Activated effector memory CD4-positive, alpha-beta T cell treated with Interleukin-2 at 50 U/mL for 16 hours (primary cell): ENCODE measurements at places on chromosomes 16 and 17.

DNA sequence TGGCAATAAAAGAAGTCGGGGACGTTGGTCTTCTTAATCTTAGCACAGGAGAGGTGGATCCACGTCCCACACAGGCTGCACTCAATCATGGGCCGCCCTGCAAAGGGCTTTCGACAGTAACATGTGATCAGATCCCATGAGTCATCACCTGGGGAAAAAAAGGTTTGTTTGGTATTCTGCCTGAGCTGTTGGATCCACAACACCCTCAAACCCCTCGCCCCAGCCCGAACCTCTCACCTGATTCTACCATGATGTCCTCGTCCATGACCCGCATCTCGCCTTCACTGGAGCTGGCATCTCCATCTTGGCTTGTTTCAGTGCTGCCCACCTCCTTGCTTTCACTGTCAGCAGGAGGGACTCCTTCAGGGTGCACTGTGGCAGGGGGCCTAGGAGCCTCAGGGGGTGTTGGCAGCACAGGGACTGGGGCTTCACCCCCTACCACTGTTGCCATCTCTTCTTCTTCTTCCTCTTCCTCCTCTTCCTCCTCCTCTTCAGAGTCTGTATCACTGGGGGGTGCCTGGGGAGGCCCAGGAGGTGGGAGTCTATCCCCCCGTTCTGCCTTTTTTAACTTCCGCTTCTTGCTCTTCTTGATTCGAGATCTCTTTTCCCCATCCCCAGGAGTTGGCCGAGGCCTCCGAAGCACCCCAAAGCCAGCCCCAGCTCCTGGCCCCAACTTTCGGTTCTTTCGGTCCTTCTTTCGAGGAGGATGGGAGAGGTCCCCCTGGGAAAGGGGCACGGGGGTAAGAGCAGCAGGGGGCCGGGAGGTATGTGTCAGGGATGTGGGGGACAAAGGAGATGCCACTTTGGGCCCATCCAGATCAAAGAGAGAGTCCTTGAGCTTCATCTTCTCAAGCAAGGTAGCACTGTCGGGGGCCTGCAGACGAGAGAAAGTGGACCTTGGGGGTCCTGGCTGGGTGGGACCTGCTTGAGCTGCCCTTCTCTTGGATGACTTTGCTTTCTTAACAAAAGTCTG lies 1.7 kb upstream of the DVL2 start:
- DNase-seq, result no peak

DNA sequence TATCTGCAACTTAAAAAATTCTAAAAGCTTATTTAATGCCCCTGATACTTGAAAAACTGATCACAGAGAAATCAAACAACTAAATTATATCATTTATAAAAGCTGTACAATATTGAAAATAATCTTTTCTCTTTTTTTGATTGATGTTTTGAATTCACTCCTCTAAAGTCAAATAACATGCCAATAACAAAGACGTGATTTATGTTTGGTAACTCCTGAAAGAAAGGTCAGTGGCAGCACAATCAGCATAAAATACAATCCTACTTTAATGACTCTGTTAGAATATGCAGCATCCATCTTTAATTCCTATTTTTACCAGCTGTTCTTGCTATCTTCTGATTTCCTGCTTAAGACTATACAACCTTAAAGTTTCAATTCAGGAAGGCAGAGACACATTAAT lies 50.7 kb upstream of the NACA2 start:
- no peak for DNase-seq

DNA sequence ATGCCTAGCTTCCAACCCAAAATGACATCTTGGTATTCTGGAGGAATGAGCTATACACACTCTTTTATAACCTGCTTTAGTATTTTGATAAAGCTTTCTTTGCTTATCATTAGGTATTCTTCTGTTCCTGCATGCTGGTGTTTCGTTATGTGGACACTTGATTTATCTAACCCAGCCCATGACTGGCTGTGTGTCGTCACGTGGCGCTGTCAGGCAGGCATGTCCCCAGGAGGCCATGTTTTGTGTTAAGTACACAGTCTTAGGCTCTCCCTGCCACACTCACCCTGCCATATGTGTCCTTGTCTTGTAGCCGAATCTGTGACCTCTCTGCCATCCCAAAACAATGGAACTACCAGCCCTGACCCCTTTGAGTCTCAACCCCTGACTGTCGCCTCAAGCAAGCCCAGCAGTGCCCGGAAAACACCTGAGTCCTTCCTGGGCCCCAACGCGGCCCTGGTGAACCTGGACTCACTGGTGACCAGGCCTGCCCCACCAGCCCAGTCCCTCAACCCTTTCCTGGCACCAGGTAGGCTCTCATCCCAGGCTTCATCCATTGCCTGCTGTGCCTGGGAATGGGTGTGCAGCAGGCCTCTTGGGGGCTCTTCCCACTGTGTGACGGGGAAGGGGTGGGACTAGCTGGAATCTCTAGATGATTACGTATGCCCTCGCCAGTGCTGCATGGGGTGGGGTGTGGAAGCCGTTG lies 30.8 kb downstream of the B9D1 start:
- DNase-seq, result no peak

DNA sequence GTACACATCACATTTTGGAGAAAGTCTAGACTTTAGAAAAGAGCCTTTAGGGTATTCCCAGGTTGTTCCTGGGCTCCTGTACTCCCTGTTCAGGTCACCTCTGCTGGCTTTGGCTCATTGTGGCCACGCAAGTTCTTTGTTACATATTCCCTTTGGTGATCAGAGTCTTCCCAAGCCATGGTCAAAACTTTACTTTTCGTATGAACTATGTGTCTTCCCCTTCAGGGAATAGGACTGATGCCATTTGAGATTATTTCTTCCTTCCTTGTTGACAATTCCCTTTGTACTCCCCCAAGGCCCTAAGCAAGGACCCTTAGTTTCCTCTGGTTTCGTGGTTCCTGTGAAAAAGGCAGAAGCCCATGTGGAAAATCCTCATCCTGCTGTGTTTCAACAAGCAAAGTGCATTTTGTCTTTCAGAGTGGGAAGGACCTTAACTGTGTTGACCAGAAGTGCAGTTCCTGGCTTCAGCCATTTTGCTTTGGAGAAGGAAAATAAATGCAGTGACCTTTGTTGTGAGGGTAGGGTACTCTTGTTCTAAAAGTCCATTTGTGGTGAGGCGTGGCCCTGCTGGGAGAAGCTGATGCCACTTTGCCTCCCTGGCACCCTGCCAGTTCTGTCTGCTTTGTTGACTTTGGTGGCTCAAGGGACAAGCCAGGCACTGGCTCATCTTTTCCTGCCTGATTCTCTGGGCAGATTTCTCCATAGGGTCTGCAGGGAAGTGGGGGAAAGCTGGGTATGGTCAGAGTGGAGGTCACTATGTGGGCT lies 55.1 kb downstream of the ZNRF1 start:
- no peak for DNase-seq

- no peak for DNase-seq
Measured at GRCh38 chr17:43984521-43984920, 19.9 kb upstream of the NAGS start.

DNA sequence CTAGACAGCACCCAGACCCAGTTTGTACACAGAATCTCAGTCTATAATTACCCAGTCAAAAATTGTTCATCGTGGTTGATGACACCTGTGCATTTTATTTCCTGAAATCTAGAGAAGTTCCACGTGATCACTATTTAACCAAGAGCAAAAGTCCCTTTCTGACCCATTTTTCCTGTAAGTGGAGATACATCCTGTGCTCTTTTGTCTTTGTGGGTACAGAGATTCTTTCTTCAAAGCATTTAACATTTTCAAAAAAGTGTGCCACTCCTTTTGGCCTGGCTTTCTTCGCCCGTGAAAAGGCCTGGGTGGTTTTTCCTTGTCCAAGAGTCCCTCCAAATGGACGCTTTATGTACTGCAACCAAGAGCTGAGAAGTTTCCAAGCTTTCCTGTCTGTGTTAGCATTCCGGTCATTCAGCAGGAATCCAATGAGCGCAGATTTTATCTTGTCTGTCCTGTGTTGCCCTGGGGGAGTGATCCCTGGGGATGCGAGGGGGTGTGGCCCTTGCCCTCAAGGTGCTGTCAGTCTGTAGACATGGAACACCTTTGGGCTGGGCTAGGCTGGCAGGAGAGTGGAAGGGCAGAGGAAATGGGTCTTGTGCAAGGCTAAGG lies 161.1 kb upstream of the CACNG5 start:
- DNase-seq, result peak; percentile 39

GRCh38 chr16:89268987-89269735 lies 51.7 kb downstream of the ZNF778 start:
- DNase-seq, result no peak

GRCh38 chr16:30585022-30585399 lies 486 bp downstream of the ZNF785 start:
- DNase-seq, result no peak

- DNase-seq, result no peak
Measured at GRCh38 chr17:60103957-60104356, 25.2 kb upstream of the HEATR6 start.

DNA sequence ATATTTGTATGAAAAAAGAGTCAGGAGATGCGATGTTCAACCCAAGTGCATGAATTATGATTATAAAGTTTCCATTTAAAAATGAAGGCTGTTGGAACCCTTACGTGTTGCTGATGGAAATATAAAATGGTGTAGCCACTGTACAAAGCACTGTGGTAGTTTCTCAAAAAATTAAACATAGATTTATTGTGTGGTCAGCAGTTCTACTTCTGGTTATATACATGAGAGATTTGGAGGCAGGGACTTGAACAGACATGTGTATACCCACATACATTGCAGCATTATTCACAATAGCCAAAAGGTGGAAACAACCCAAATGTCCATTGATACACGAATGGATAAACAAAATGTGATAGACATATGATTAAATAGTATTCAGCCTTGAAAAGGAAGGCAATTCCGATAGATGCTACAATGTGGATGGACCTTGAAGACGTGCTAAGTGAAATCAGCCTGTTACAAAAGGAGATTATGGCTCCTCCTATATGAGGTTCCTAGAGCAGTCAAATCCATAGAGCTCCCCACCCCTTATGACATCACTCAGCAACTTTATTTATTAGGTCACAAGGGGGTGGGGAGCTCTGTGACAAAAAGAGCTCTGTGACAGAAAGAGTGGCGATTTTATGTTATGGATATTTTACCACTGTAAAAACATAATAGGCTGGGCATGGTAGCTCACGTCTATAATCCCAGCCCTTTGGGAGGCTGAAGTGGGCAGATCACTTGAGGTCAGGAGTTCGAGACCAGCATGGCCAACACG lies 106.7 kb downstream of the MSI2 start:
- DNase-seq, result no peak

GRCh38 chr16:54506214-54506580 lies 219.6 kb upstream of the IRX3 start:
- no peak for DNase-seq

DNA sequence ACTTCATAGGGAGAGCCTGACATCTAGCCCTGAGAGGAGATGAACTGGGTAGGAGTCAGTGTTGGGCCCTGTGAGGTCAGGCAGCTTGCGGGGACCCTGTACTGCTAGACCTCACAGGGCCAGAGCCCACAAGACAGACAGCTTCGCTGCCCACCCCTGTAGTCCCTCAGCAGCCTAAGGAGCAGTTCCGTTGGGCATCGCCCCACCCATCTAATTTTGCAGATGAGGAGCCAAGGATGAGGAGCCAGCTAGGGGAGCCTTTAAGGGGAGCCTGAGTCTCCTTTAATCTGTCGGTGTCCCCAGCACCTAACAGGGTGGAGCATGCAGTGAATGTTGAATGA lies 755 bp upstream of the TUFM start:
- no peak for DNase-seq

GRCh38 chr16:8376430-8376829 lies 213.9 kb downstream of the TMEM114 start:
- DNase-seq, result no peak

DNA sequence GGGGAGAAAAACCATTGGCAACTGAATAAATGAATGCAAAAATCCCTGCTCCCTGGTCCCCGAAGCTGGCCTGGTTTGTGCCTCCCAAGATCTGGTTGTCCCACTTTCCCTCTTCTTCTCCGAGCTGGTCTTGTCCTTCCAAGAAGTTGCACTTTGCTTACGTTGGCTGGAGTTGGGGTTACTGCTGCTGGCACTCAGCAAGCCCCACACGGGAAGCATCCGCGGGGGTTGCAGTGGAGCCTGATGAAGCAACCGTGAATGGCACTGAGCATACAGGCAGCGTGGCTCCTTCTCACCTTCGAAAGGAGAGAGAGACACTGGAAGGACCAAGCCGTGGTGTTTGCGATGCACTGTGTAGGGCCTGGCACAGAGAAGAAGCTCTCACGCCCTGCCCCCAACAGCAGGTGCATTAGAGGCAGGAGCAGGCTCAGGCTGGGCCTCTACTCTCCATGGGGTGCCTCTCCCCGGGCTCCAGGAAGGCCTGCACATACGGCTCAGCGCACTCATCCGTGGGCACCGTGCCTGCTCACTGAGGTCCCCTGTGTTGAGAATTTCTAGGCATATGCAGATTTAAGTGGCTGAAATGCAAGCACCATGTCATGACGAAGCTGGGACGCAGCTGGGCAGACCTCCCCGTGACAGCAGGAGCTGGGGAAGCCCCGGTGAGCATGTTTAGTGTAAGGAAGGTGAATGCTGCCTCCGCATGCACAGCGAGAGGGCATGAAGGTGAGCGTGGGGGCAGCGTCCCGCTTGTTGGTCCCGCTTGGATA lies 12.1 kb downstream of the CA5A start:
- DNase-seq, result no peak

DNA sequence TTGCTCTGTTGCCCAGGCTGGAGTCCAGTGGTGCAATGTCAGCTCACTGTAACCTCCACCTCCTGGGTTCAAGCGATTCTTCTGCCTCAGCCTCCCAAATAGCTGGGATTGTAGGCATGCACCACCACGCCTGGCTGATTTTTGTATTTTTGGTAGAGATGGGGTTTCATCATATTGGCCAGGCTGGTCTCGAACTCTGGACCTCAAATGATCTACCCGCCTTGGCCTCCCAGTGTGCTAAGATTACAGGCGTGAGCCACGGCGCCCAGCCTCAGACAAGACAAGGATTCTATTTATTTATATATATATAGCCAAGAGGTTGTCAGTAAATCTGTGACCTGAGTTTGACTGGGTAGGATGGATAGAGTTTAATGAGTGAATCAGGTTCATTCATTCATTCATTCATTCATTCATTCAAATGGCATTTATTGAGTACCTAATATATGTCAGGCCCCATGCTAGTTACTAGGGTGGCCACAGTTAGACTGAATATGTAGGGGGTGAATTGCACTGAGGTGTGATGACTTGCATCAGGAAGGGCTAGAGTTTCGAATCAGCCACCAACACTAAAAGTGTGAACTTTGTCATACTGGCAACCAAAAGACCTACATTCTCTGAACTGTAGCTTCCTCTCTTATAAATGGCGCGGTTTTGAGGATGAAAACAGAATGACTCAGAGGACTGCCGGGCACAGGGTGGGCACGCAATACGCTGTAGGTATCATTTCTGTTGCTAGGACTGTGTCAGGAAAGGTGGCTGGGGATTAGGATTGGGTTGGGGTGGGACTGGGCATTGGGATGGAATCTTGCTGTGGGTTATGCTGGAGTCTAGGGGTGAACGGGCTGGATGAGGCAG lies 37.8 kb downstream of the ITGAE start:
- DNase-seq, result no peak
